GDM1 (cell line): ENCODE measurements at places on chromosomes 5 and 9.

DNA sequence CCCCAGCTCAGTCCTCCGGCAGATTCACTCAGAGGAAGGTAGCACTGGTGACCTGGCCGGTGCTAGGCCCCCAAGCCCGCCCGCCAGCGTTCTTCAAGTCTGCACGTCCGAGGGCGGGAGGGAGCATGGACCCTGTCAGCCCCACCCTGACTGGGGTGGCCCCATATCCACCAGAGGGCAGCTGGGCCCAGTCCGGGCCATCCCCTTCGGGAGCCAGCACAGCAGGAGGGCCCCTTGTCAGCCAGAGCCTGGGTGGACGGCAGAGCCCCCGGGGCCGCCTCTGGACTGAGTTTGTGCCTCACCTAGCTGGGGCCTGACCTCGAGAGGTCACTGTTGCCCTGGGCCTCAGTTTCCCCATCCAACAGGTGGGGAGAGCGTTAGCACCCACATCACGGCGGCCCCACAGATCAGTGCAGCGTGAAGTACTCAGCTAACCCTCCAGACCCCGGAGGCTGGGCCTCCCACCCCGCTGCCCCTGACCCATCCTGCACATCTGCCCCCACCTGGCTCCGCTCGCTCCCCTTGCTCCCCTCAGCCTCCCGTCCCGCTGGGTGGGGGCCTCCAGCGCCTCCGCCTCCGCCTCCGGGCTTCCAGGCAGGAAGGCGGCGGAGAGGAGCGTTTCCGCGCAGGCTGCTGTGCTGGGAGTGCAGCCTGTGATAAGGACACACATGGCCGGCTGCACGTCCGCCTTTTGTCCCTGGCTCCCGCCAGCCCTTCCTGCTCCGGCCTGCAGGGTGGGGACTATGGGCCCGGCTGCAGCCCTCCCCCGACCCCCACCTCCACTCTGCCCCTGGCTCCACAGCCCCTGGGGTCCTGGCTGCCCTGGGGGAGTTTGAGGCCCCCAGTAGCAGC lies 16.6 kb upstream of the EGFL7 start:
- DNase-seq = peak; percentile 94

- DNase-seq = no peak
Measured at GRCh38 chr5:61620699-61621182, 288.7 kb downstream of the ZSWIM6 start.

DNA sequence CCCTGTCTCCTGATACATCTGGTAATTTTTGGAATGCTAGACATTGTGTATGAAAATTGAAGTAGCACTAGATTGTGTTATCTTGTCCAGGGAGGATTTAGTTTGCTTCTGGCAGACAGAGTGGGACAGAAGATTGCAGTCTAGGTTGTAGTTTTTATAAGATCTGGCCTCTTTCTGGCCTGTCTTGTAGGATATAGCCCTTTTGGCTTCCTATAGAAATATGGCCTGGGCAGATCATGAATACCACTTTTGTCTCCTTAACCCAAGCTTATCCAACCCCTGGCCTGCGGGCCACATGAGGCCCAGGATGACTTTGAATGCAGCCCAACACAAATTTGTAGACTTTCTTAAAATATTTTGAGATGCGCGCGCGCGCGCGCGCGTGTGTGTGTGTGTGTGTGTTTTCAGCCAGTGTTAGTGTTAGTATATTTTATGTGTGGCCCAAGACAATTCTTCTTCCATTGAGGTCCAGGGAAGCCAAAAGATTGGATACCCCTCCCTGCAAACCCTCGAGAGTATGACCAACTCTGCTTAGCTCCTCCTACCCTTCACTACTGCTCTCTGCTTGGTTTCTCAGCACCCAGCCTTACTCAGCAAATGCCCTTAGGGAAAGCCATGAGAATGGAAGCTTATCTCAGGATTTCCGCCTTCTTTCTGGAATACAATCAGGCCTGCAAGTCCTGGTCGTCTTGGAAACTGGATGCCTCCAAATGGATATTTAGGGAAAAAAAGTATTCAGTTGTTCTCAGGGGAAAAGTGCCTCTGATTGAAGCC lies 26.5 kb downstream of the ANKRD33B start:
- DNase-seq = peak; percentile 25

DNA sequence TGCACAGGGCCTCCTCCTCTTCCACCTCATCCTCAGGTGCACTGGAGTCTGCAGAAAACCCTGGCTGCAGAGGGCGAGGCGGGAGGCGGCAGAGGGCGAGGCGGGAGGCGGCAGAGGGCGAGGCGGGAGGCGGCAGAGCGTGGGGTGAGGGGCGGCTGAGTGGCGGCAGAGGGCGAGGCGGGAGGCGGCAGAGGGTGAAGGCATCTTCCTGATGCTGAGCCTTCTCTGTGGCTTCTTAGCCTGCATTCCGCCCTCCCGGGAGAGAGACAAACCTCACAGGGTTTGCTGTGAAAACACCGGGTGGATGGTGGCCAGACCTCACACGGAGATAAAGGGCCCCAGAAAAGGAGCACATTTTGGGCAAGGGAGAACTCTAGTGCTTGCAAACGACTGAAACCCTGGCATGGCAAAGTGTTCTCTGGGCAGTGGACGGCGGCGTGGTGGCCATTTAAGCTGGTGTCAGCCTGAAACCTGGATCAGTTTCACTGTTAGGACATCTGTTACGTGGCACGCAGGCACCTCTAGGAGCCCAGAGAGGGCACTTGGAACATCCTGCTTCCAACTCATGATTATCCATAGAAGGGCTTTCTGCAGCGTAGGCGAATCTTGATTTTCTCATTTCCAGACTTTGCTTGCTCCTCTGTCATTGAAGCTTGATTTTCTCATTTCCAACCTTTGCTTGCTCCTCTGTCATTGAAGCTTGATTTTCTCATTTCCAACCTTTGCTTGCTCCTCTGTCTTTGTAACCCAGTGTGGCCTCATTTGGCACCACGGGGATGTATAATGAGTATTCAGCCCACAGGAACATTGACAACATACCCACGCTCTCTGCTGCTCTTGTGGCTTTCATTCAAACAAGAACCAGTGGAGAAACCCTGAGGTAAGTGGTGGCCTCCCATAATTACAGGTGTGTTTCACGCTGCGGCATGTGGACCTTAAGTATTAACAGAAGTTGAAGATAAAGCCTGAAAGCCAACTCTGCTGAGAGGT lies 16.3 kb upstream of the PLEKHG4B start:
- no peak for DNase-seq

DNA sequence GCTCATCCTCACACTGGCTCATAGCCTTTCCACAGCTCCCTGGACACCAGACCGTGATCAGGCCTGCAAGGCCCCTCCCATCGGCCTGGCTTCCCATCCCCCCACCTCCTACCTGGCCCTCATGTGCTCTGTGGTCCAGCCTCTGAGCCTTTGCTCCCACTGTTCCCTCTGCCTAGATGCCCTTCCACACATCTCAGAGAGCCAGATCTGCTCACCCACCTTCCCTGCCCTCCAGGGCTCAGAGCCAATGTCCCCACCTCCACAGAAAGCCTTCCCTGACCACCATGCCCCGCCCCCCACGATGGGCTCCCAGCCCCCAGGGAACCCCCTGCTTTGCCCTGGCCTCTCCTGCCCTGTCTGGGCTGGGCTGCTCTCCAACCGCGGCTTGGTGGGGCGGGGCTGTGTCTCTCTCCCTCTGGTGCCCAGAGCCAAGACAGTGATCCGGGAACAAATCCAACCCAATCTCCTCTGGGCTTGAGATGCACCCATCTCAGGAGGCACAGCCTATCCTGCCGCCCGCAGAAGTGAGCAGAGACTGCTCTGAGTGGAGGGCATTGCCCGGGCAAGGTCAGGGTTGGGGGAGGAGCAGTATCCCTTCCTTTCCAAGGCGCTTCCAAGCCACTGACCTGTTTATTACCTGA lies 1.6 kb downstream of the NINJ1 start:
- no peak for DNase-seq

DNA sequence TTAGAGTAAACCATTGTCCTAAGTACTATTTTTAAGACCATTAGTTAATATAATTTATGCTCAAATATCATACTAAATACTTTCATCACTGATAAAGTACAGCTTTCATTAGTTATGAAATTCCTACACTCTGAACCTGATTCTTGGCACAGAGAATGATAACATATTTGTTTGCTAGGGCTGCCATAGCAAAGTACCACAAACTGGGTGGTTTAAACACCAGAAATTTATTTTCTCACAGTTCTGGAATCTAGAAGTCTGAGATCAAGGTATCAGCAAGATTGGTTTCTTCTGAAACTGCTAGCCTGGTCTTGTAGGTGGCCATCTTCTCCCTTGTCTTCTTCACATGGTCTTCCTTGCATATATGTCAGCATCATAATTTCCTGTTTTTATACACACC lies 608.4 kb downstream of the TLE1 start:
- DNase-seq = no peak

GRCh38 chr9:108207561-108208165 lies 648.1 kb downstream of the ACTL7B start:
- DNase-seq = no peak

GRCh38 chr5:134103998-134104654 lies 10.4 kb upstream of the TCF7 start:
- DNase-seq = no peak

GRCh38 chr5:181043285-181044092 lies 3.4 kb downstream of the BTNL9 start:
- DNase-seq = no peak

DNA sequence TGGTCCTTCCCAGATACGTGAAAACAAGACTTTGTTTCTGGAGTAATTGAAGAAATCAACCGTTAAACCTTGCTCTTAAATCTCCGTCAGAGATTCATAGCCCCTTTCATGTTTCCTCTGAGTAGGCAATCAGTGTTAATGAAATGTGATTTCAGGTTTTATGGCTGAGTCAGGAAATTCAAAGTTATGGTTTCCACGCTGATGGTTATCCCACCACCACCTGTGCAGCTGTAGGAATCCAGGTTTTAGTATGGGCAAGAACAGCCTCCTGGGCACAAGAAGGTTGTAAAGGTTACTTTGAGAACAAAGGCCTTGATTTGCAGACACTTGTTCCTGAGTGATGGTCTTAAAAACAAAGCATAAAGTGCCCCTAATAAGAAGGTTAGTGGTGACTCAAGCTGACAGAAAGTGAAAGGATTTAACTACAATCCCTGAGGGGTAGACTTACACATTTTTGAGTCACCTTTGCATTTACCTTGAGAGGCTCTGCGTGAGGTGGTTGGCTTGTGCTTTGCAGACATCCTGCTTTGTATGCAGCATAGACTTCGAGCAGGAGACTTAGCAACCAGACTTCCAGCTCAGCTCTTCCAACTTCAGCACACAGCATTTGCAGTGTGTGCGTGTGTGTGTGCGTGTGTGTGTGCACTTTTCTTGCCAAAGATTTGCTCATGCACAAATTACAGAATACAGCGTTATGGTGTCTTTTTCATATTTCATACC lies 159.6 kb downstream of the TLE4 start:
- DNase-seq = no peak

DNA sequence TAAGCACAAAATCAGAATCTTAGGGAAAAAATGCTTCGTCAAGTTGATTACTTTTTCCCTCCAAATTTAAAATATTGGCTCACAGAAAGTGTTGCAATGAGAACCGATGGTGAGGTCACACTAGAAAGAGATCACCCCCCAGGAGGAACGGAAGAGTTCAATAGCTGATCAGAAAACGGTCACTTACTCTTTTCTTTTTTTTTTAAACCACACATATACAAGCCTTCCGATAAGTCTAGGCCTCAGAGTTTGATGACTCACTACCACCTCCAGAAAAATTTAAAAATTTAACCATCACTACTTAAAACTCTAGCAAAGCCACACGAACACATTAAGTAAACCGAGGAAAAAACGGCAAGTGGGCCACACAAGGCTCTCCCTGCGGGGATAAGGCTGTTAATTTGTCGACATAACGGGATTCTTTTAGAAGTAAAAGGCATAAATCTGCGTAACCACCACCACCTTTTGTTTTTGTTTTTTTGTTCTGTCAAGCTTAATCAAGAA lies 1.2 kb downstream of the SURF4 start:
- no peak for DNase-seq

- no peak for DNase-seq
Measured at GRCh38 chr5:72600391-72600981, 93.3 kb upstream of the ZNF366 start.

DNA sequence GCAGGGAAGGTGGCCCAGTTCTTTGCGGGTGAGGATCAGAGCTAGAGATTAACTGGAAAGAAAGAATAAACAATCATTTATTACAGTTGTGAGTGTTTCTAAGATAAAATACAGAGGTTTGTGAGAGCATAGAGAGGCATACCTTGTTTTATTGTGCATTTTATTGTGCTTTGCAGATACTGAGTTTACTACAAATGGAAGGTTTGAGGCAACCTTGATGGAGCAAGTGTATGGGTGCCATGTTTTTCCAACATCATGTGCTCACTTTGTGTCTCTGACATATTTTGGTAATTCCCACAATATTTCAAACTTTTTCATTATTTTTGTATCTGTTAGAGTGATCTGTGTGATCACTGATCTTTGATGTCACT lies 715 bp upstream of the C5orf34 start:
- DNase-seq = no peak

DNA sequence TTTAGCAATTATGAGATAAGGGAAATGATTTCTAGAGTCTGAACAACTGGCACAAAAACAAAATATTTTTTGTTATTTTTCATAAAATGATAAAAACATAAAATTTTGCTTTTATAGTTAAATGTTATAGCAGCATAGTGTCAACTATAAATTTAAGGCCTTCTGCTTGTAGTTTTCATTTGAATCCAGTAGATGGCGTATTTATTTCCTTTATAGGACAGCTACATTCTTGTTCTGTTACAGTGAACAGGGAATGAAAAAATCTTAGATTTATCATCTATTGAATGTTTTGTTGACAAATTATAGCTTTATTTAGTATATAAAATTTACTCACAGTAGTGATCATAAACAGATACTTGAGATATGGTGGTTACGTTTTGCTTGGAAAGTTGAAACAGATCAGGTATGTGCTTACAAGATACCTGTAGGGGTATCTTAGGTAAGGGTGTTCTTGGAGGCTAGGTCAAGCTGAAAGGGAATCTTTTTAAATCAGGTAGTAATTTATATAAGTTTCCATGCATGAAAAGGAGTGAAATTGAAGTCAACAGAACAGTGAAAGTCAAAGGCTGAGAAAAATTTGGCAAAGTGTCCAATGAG lies 239.3 kb upstream of the GRIN3A start:
- DNase-seq = no peak

DNA sequence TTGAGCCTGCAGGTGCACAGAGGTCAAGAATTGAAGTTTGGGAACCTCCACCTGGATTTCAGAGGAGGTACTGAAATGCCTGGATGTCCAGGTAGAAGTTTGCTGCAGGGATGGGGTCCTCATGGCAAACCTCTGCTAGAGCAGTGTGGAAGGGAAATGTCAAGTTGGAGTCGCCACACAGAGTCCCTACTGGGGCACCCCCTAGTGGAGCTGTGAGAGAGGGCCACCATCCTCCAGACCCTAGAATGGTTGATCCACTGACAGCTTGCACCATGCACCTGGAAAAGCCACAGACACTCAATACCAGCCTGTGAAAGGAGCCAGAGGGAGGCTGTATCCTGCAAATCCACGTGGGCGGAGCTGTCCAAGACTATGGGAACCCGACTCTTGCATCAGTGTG lies 78.0 kb downstream of the GABRA1 start:
- DNase-seq = no peak

- no peak for DNase-seq
Measured at GRCh38 chr9:27473111-27473529, 51.0 kb upstream of the IFNK start.

- DNase-seq = no peak
Measured at GRCh38 chr5:14600846-14601245, 19.3 kb downstream of the OTULINL start.

GRCh38 chr9:114733816-114734215 lies 51.8 kb upstream of the TEX48 start:
- DNase-seq = no peak
